ENCODE measurements at places on chromosomes 7 and 10.

- DNase-seq, result no peak
Observed at GRCh38 chr10:88960802-88961201, 8.2 kb upstream of the ACTA2 start.

GRCh38 chr10:8640878-8641277, 586.4 kb downstream of the GATA3 start:
- DNase-seq, result no peak

DNA sequence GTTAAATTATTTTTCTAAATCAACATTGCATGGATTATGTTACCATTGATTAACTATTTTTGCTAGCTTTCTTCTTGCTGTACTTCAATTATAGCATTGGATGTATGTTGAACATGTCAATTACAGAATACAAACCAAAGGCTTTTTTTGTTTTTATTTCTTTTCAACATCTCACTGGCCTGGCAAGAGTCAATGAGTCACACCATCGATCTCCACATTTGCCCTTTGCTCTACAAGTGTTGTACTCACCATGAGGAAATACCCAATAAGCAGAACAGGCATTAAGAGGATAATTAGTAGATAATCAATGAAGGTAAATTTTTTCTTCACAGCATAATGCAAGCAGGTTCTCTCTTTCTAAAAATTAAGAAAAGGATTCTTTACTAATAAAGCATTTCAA, 23.3 kb downstream of the ANKRD22 start:
- no peak for DNase-seq

- DNase-seq, result no peak
Observed at GRCh38 chr10:34890939-34891338, 75.8 kb upstream of the PARD3 start.

DNA sequence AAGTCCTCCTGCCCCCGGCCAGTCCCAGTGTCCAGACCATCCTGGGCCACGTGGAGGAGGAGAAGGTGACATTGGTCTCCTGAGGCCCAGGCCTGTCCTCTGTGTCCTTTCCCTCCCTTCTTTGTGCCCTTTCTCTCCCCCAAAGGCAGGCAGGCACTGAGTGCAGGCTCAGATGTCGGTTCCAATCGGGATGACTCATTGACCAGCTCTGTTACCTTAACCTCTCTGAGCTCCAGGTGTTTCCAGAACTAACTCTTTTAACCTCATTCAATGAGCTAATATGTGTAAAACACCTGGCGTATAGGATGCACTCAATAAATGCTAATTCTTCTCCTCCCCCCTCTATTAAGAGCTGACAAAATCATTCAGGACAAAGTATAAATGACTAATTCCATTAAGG, 25.7 kb downstream of the MACROH2A2 start:
- no peak for DNase-seq

GRCh38 chr7:98202367-98203195, 8.7 kb upstream of the BHLHA15 start:
- peak; percentile 83 for DNase-seq

DNA sequence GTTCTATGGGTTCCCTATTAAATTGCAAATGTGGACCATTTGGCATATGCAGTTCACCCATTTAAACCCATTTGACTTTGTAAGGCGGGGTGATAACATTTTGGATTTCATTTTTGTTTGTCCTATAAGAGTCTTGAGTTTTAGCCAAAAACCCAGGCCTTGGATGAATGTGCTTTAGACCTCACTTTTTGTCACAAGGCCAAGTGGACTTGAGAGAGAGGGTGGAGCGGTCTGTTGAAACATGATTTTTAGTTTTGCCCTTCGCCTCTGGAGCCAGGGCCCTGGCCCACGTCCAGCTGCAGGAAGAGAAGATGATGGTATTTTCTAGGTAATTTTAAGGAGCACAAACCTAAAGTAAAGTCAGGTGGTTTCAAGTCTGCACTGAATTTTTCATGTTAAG, 260.1 kb downstream of the SLC25A13 start:
- DNase-seq, result no peak

DNA sequence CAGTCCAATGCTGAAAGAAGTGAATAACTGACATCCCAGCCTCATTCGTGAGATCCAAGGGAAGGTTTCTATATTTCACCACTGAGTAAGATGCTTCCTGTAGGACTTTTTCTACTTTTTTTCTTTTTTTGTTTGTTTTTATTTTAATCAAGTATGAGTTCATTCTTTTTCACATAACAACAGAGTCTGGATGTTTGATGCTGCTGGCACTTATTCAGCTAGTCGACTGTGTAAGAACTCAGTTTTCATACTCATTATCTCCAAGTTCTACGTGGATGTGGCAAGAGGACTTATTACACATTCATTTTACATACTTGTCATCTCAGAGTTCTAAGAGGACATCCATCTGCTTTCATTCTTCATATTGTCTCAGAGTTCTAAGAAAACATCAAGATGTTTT, 86.9 kb downstream of the CPXM2 start:
- DNase-seq, result no peak

DNA sequence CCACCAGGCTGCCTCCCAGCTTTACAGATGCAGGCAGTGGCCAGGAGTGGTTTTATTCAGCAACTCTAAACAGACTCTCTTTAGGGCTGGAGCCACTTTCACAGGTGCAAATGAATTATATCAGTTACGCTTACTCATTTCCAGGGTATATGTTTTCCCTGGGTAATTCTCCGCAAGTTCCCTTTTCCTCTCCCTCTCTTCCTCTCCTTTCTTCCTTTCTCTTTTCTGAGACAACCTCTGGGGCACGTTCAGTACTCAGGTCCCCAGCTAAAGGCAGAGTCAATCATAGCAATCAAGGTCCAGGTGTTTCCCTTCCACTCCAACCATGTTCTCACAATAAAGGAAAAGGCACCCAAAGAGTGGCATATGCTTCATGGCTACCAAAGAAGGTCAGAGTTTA, 41.3 kb downstream of the PDLIM1 start:
- DNase-seq, result no peak

- DNase-seq, result no peak
Observed at GRCh38 chr7:87510411-87510875, 35.0 kb upstream of the ABCB4 start.

DNA sequence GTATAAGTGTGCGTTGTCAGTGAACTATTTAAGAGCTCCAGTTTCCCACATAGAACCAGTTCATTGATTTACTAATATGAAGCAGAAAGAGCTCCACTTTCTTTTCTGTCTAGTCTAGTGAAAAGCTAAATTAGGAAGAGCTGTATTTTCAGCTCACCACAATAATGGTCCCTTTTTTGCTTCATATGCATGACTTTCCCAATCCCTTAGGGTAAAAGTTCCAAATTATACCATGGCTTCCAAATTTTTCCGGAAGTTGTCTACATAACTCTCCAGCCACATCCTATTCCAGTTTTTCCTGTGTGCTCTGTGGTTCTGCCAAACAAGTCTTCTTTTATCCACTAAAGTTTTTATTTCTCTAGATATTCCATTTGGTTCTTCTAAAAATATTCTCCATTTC, 685.2 kb downstream of the REEP3 start:
- no peak for DNase-seq

DNA sequence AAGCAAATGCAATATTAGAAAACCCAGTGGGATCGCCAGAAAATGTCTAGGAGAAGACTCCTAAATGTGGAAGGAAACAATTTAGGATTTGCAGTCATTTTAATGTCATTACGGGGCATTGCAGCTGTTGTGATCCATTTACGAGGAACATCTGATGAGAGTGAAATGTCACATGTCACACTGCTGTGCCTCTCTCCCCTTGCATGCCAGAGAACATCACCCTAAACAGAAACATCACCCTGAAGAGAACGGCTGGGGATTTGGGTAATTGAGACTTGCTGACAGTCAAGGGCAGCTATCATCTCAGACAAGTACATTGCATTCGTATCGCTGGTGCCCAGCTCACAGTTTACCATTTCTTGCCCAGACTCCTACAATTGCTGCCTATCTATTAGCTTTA, 785.7 kb upstream of the POM121L12 start:
- DNase-seq, result no peak

DNA sequence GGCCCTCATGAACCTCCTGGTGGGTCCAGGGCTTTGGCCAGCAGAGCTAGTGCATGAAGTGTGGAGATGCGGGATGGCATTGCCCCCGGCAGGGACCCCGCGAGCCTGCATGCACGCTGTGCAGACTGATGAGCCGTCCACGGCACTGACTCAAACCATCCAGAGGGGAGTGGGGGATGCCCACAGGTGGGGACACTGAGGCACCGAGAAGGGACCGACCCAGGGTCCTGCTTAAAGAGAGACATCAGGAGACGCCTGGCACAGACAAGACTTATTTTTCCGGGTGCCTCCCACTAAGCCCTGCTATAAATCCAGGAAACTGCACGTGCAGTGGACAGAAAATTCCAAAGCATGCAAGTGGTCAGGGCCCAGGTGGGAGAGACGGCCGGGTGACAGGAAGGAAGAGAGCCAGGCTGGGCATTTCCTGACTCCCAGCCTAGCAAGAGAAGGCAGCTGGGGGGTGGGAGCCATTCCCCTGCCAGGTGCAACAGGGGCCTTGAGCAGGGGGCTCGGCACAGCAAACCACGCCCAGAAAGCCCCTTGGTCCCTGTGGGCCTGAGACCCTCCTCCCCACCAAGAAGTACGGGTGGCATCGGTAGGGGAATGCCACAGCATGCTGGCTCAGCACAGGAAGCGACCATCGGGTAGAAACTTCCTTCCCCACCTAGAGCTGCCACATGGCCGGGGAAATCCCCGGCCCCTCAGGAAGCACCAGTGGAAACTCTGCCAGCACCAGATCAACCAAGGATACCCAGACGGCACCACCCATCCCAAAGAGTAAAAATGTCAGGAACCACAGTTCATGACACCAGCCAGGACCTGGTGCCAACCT, 91.5 kb downstream of the FOXL3 start:
- DNase-seq, result no peak

DNA sequence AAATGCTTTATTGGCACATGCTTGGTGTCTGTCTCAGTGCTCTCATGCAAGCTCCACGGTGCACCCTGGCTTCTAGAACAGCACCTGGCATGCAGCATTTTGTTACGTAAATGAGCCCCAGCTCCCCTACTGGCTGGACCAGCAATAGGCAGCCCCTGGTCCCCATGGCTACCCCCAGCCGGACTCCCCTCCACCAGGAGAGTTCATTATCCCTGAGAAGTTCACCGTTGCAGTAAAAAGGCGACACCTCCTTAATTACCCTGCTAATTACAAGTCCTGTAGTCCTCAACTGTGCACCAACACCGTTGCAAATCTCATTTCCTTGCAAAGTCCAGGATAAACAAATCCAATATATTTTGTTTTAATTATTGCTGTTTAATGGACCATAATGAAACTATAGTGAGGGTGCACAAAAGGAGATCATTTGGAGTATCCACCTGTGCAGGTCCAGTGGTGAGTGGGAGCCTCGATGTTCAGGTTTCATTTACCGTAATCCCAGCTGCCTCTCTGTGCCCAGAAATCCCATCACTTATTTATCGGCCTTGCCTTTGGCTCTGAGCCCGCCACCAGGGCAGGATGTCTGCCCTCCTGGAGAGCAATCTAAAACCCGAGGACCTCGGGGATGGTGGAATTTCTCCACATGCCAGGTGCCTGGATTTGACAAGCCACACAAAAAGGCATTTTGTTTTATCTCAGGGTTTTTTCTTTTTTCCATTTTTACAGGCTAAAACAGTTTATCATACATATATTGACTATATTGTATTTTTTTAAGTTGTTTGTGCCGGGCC, 12.8 kb upstream of the DRGX start:
- DNase-seq, result peak; percentile 37

DNA sequence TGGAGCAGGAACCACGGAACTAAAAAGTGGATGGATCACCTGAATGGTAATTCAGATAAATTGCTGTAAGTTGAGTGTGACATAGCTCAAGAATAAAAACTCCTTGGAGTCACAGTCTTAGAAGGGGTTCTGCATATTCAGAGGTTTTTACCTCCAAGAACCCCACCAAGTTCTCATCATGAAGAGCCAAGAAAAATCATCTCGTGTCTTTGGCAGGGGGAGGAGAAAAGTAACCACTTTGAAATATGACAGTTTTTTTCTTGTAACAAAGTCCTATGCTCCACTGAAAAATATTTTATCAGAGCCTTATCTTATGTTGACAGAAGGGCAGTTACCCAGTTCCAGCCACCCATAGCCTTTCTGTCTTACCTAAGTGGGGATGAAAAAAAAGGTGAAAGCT, 38.2 kb upstream of the MBL2 start:
- no peak for DNase-seq

DNA sequence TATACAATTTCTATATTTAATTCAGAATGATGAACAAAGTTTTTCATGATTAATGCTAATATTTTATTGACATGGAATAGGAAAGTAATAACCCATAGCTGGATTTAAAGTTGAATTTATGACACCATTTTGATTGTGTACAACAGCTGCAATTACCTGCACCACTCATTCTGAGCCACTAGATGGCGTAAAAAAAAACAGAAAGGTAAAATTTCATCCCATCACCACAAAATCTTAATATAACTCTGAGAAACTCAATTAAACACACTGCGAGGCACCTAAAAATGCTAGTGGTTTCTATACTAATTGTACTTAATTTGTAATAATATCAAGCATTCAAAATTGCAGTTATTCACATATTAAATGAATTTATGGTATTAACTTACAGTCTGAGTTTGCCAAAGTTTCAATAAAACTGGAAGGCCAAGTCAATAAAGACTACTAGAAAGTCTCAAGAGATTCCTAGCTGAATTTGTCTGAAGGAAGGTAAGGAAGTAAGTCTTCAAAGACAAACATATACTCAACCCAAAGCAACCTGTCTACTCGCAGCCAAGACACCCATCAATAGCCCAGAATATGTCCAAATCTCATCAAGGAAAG, 182.5 kb downstream of the SKAP2 start:
- peak; percentile 21 for DNase-seq

- no peak for DNase-seq
Observed at GRCh38 chr10:44854693-44855350, 56.3 kb upstream of the TMEM72 start.

DNA sequence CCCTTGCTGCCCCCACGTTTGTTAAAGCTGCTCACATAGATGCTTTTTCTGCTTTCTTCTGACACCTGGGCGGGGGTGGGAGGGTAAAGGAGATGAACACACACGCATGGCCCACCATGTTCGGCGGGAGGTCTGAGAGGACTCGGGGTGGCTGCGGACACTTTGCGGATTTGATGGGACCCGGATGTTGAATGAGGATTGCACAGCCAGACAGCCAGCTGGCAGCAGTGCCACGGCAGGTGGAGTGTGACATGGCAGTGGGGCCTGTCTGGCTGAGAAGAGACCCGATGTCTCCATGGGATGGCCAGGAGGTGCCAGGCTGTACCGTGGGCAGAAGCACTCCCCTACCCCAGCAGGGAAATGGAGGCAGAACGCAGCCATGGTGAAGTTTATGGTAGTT, 31.2 kb downstream of the PPP2R2D start:
- DNase-seq, result no peak

GRCh38 chr7:121544726-121545125, 148.6 kb upstream of the FAM3C start:
- no peak for DNase-seq

DNA sequence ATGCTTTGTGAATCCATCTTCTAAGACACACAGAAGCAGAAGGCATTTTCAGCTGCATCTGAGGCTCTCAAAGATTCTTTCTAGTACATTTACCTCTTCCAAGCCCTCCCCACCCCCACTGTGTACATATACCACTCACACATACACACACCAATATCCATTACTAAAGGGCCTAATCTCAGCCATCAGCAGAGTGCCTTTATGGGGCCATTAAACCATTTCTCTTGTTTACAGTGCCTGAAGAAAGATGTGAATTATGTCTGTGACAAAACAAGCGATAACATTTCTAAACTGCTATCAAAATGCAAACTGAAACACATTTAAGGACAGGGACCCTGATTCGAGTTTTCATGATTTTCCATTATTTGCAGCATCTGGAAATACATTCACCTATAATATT, 40.0 kb downstream of the ETV1 start:
- no peak for DNase-seq

All from Jurkat, Clone E6-1 (cell line).